Esophagus squamous epithelium (tissue), 5 donors: ENCODE measurements at places on chromosomes 12 and 14.

DNA sequence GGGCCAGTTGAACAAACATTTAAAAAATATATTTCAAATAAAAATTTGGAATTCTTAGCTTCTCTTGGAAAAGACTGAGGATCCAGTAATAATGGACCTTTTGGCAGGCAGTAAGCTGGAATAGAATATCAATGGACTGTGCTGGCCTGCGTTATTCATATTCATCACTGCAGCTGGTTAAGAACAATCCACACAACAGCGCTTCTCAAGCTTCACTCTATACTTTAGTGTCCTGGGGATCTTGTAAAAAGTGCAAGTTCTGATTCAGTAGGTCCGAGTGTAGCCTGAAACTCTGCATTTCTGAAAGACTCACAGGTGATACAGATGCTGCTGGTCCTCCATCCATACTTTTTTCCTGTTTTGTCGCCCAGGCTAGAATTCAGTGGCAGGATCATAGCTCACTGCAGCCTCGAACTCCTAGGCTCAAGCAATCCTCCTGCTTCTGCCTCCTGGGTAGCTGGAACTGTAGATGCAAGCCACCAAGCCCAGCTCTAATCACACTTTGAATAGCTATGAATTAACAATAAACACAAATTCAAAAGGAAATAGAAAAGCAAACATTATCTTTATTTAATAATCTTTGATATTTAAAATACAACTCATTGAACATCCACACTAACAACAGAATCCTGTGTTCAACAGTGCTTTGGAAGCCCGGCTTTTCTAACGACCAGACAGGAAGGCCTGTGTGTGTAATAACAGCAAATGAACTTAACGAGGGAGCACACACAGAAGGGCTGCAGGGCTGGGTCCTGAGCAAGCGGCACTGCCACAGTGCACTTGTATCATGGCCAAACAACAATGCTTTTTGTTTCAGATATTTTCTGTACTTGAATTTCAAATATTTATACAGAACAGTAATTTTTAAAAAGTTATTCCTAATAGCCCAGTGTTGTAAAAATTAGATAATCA, 18.4 kb upstream of the TRIP11 start:
- no peak for DNase-seq

DNA sequence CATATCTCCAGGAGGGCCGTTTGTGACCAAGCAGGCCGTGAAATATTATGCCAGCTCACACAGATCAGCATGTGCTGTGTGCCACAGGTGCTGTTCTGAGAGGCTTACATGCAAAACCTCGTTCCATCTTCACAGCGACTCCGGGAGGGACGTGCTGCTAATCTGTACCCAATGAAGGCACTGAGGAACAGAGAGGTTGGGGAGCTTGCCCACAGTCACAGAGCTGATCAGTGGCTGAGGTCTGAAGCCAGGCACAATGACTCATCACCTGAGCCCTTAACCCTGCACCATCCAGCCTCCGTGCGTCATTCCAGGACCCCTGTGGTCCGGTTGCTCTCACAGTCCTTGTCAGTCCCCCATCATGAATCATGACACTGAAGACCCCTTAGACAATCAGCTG, 66.7 kb downstream of the SLC6A12 start:
- no peak for DNase-seq

DNA sequence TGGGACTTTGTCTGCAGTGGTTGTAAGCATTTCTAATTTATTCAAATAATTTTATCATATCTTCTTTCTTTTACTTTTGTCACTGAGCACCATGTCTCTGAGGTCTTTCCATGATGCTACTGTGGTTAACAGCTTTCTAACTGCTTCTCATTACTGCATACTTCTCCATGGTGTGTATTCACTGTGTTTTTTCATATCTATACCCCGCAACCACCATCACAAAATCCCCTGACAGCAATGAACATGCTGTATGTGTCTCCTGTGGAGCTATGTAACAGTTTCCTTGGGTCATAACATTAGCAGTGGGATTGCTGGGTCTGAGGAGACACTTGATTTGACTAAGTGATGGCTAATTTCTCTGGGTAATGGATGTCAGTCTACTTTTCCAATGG, 29.2 kb upstream of the CHST11 start:
- no peak for DNase-seq

DNA sequence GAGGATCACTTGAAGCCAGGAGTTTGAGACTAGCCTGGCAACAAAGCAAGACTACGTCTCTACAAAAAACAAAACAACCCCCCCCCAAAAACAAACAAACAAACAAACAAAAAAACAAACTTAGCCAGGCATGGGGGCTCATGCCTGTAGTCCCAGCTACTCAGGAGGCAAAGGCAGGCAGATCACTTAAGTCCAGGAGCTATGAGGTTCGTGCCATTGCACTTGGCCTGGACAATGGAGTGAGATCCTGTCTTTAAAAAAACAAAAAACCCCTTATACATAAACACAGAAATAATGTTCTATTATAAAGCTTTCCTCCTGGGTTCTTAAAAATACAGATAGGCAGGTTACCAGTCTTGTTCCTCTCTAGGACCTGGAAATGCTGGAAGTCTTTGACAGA, 1.6 kb downstream of the GTSF1 start:
- DNase-seq = no peak

DNA sequence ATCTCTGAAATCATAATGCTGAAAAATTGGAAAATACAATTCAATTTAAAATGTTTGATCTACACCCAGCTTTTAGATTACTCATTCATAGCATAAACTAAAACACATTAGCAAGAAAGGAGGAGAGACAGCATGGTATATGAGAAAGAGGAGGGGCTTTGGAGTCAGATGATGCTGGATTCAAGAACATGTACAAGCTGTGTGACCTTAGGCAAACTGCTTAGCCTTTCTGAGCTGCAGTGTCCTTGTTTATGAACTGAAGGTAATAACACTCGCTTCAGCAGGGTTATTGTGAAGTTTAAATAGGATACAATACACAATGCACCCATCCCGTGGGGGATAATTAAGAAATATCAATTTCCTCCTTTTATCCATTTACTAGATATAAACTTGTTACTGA, 79.2 kb downstream of the MAP1LC3B2 start:
- no peak for DNase-seq

DNA sequence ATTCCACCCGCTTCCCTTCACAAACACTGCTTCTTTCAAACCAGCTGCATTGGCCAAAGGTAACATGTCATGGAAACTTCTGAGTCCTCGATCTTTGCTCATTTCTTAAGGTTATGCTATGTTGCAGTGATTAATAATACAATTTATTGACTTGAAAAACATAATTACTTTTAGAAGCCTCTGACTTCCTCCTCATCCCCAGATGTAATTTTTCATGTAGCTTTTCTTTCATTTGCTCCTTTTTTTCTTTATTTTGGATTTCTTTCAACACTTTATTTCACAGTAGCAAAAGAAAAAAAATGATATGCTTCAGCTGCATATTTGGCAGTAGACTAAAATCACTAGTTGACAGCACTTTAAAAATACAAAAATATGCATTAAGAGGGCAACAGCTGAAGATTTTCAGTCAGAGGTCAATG, 116.2 kb downstream of the LRRIQ1 start:
- no peak for DNase-seq

GRCh38 chr12:117143008-117143532, 43.9 kb upstream of the TESC start:
- no peak for DNase-seq

- no peak for DNase-seq
These were observed 150.9 kb downstream of the EMP1 start for GRCh38 chr12:13347241-13348043.

GRCh38 chr14:105292826-105293711, 7.7 kb downstream of the BRF1 start:
- no peak for DNase-seq

- DNase-seq = no peak
These were observed 680.8 kb downstream of the BCL11B start for GRCh38 chr14:98591161-98591560.

DNA sequence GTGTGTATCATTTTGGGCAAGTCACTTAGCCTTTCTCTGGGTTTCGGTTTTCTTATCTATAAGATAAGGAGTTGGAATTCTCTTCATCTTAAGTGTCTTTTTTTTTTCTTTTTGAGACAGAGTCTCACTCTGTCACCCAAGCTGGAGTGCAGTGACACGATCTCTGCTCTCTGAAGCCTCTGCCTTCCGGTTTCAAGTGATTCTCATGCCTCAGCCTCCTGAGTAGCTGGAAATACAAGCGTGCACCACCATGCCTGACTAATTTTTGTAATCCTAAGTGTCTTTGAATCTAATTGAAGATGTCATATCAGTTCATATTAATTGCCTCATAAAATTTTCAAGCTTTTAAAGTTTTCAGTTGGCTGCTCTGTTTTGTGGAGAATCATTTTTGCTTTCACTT, 4.0 kb downstream of the SRGAP1 start:
- no peak for DNase-seq

DNA sequence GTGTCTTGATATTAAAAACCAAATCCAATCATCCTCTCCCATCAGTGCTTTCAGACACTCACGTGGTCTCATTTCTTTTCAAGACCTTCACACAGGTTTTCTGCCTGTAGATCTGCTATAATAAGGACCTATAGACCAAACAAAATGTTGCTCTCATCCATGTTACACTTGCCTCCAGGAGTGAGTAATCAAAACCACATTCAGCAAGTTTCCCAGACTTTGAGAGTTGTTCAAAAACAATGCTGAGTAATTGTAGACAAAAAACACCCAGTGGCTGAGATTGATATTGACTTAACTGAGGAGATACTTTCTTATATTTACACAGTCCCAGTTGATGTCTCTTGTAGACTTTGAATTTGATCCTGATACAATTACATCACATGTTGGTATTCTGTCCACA, 383.1 kb downstream of the TMEM132D start:
- no peak for DNase-seq

GRCh38 chr14:51458563-51458955, 193.2 kb upstream of the FRMD6 start:
- no peak for DNase-seq

GRCh38 chr12:29710104-29710503, 73.6 kb downstream of the TMTC1 start:
- no peak for DNase-seq

- no peak for DNase-seq
These were observed 304.1 kb downstream of the ACSS3 start for GRCh38 chr12:81381951-81382350.

- no peak for DNase-seq
These were observed 47.1 kb downstream of the IL31 start for GRCh38 chr12:122126713-122127597.

DNA sequence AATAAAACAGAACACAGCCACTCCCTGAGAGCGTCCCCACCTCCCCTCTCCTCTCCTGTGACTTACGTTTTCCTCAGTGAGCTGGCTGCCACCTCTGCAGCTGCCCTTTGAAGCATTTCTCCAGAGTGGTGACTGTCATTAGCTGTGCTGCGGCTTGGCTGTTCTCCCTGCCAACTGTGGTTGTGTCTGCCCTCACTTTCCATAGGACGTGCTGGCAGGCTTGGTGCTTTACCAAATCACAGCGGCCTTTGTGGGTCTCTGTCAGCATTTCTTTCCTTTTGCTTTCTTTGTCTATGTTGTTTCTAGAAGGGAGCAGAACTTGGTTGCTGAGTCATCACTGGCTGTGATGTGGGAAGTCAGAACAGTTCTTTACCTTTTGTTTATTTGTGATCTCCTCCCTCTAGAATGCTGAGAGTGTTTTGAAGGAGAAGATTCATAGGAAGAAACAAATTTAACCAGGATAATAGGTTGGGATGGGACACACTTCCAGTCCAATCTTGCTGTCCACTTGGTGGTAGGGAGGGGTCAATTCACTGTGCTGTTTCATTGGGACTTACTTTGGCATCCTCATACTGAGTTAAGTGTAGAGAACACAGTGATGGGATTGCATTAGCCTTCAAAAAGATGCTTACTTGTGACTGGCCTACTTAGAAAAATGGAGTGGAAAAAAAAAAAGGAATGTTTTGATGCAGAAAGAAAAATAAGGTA, 88.2 kb downstream of the TMX1 start:
- no peak for DNase-seq

DNA sequence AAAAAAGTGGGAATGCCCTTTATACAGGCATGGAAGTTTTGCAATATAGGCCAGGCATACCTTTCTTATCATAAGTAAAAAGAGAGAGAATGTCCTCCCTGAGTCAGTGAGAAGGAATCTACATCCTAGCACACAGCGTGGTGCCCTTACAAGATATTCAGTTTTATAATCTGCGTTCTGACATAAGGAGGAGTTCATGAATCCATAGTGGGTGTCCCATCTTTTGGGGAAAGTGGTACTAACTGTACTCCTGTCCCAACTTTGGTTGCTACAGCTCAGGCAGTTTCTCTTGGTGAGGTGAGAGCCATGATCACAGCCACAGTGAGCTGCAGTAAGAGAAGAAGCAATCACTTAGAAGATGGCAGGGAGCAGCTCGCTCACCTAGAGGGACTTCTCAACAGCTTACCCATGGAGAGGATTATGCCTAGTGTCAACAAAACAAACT, 332.9 kb downstream of the BCAT1 start:
- no peak for DNase-seq

DNA sequence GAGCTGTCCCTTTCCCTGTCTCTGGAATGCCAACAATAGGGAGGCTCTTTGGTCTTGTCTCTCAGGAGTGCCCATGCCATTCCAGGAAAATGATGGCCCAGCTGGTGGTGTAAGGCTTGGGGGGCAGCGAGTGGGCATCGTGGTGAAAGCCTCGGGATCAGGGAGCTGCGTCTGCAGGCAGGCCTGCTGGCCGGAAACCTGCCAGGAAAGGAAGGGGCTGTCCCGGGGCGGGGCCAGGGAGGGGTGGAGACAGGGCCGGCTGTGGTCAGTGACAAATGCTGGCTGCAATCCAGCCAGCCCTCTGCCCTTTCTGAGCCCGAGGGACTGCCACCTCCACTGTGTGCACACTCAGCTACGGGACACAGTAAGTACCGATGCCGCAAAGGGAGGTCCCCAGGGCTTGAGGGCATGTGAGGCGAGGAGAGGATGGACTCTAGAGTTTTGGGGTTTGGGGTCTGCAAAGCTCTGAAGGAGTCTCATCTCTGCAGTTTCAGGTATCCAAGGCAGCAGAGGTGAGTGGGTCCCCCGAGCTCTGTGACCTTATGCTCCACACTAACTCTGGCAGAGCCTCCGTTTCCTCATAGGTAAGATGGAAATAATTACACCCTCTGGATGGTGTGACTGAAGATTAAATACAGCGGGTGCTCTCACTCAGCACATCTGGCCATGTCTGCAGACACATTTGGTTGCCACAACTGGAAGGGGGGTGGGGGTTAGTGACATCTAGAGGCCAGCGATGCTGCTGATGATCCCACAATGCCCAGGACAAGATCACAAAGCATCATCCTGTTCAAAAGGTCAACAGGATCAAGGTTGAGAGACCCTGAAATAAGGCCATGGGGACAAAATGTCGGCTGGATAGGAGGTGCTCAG, at the start of gene SERPINA5:
Gene SERPINA5, plus strand, starts transcription at position 300 of the 873 bp plus-strand sequence. CDS start 5,937 bp downstream, outside the sequence.
- no peak for DNase-seq

- DNase-seq = peak; percentile 9
These were observed 96.9 kb upstream of the TMPO start for GRCh38 chr12:98418357-98419075.

- no peak for DNase-seq
These were observed 153.0 kb upstream of the DIO3 start for GRCh38 chr14:101408077-101408831.
